ENCODE measurements at places on chromosomes 11 and 22.

DNA sequence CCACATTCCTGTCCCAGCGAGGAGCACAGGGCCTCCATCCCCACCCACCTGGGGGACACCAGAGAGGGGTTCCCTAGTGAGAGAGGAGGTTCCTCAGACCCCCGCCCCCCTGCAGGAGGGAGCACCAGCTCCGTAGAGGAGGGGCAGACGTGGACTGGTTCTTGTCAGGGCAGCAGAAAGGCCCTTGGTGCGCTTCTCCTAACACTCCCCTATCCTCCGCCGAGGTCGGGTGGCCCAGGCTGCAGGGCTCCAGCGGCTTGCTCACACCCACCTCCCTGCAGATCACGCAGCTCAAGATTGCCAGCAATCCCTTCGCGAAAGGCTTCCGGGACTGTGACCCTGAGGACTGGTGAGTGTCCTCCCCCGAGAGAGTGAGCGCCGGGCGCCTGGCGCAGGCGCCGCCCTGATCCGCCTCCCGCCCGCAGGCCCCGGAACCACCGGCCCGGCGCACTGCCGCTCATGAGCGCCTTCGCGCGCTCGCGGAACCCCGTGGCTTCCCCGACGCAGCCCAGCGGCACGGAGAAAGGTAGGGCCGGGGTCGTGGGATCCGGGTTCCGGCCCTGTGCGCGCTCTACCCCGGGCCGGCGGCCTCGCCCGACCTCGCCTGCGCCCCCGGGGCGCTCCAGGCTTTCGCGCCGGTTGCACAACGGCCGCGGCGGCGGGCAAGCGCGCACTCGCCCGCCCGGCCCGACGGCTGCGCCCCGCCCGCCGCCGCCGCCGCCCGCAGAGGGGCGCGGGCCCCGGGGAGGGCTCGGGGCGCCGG is 5.1 kb downstream of the TBX1 start:
- no peak for DNase-seq

DNA sequence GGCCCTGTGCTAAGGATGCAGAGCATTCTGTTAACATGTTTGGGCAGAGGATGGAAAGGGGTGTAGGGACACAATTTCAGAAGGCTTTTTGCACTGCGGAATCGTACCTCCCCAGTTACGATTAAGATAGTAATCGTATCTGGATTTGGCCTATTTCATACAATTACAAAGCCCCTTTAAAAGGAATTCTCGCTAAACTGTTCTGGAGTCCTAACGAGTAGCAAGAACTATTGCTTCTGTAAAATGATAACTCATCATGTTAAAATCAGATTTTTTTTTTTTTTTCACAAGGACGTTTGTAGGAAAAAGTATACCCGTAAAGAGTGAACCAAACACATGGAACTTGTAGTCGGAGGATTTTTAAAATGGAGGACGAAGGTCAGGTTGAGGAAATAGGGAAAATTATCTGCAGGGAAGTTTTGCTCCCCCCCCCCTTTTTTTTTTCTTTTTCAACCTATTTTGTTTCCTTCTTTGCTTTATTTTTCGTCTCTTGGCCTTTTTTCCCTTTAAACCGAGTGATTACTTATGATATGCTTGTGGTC is 934 bp downstream of the HSD17B12 start:
- no peak for DNase-seq

DNA sequence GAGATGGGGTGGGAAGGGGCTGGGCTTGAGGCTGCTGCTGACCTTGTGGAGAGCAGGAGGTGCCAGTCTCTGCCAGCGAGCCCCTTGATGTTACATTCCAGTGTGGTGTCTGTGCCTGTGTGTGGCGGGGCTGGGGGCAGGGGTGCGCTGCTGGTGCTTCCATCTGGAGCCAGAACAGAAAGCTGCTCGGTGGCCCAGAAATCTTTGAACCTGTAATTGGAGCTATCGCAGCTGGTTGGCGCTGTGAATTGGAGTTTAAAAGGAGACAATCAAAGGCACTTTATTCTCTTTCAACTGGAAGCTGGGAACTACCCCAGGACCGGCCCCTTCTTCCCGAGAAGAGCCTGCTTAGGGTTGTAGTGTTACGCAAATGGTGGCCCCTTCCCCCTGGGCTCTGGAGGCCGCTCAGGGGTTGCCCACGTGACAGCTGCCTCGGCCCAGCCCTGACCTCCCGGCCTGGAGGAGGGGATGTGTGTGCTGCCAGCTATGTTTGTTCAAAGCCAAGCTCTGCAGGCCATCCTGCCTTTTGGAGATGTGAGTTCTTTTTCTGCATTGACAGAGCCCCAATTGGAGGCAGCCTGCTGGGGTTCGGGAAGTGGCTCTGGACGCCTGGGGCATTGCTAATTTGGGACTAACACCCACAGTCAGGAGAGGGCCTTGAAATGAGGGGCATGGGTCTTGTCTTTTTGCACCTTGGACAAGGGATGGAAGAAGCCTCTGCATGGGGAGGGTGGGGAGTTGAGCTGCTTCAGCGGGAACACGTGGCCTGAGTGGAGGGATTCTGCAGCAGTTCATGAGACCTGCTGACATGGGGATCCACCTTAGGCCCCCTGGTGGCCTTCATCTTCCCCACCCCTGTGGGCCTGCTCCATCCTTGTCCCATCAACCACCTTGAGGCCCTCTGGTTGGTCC is 14.0 kb upstream of the ARSA start:
- no peak for DNase-seq

DNA sequence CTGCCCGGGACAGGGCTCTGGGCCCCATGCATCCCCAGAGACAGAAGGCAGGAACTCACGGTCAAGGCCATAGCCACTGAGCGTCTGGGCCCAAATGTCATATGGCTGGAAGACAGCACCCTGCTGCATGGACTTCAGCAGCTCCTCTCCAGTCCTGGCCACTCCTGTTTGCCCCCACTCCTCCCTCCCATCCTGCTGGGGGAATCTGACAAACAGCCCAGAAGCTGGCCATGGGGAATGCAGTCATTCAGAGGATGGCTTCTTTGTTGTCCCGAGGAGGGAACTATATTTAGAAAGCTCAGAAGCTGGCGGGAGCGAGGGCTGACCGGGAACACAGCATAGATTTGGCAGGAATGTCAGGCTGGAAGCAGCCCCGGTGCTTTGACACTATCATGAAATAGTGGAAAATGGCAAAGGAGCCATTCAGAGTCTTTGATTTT is 35.0 kb downstream of the DKK3 start:
- DNase-seq, result peak; percentile 87

- DNase-seq, result no peak
These were observed 9.6 kb downstream of the OR5A2 start for GRCh38 chr11:59416613-59417012.

GRCh38 chr11:73586791-73587190 is 11.1 kb downstream of the FAM168A start:
- no peak for DNase-seq

Measured in left forelimb (tissue), 1 donor.